ENCODE measurements at places on chromosomes 12 and 14. TPM values are rescaled to one million over a fixed set of nuclear protein-coding genes. Genes with fewer than 3 reads are reported as not detected.

The MGP gene
- total RNA-seq: not detected

The LTA4H gene
- 120 TPM for total RNA-seq

The TOMM20L gene
- total RNA-seq: not detected

The IL31 gene
- total RNA-seq: not detected

The FIGNL2 gene
- total RNA-seq: not detected

The C3AR1 gene
- 3.2 TPM for total RNA-seq

The B3GNT4 gene
- 0.07 TPM for total RNA-seq

The CCDC198 gene
- total RNA-seq: not detected

The TRHDE gene
- total RNA-seq: not detected

GRCh38 chr14:50744231-50744630, 76.1 kb upstream of the SAV1 start:
- H3K36me3 ChIP-seq: peaks cover 33% of the 10 kb centered on the region
- no peak overlapping the region for H3K4me3 ChIP-seq
- no peak for DNase-seq
- H3K4me1 ChIP-seq: peaks cover 18% of the 10 kb centered on the region
- H3K27ac ChIP-seq: no peak overlapping the region

DNA sequence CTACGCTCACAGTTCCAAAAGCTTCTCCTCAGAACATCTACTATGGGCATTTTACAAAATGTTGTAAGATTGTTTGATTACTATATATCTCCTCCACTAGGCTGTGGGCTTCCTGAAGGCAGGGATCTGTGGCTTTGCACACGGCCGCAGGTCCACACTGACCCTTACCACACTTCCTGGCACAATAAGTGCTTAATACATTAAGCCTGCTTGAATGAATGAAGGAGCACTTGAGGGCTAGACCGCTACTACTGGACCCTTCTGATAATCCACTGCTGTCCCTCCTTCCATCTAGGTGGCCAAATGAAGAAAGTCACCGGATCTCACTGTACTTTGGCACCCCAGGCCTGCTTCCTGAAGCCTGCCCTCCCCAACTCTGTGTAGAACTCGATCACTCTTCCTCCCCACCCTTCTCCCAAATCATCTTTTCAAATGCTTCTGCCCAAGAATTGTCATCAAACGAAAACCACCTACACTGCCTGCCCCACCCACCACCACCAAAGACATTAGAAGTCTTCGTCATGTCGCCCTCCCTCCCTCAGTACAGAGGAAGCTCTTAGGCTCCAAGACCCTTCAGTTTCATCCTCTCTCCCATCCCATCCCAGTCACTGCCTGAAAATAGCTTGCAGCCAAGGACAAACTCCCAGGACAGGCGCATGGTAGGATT, 596 bp upstream of the ZBTB39 start:
- no peak overlapping the region for H3K27ac ChIP-seq
- peaks cover 7% of the 10 kb centered on the region for H3K36me3 ChIP-seq
- H3K4me1 ChIP-seq: peaks cover 22% of the 10 kb centered on the region
- H3K27me3 ChIP-seq: no peaks in the 10 kb centered on the region

- H3K36me3 ChIP-seq: no peaks in the 10 kb centered on the region
- DNase-seq: no peak
- no peaks in the 10 kb centered on the region for H3K27me3 ChIP-seq
- H3K4me3 ChIP-seq: no peak overlapping the region
- H3K27ac ChIP-seq: no peak overlapping the region
- H3K4me1 ChIP-seq: 0 out of 2 replicates have a peak, but pooled peaks cover 2% of the 10 kb centered on the region
Measured at GRCh38 chr14:105390849-105391500, 7.4 kb upstream of the TEX22 start.

DNA sequence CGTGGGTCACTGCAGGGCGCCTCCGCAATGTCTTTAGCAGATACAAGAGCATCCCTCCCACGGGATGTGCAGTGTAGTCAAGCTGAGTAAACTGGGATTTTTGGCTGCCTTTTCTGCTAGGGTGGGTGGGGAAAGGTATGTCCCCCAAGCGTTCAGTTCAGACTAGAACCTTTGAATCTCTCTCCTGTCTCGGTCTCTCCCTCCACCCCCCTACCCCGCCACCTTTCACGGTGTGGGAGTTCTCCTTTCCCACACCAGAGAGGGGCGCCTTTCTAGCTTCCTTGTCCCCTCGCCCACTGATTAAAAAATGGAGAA, 525 bp upstream of the FAR2 start:
- H3K27ac ChIP-seq: no peak overlapping the region
- no peaks in the 10 kb centered on the region for H3K4me1 ChIP-seq
- H3K27me3 ChIP-seq: no peaks in the 10 kb centered on the region
- H3K4me3 ChIP-seq: no peak overlapping the region
- DNase-seq: no peak

- no peak for DNase-seq
- no peak overlapping the region for H3K4me3 ChIP-seq
- H3K27me3 ChIP-seq: no peaks in the 10 kb centered on the region
- no peaks in the 10 kb centered on the region for H3K4me1 ChIP-seq
- H3K36me3 ChIP-seq: no peaks in the 10 kb centered on the region
Measured at GRCh38 chr14:36512585-36513003, 7.4 kb downstream of the NKX2-1 start.

GRCh38 chr12:121789800-121790728, 3.4 kb downstream of the RHOF start:
- H3K4me3 ChIP-seq: no peak overlapping the region
- no peak overlapping the region for H3K27ac ChIP-seq
- H3K36me3 ChIP-seq: no peaks in the 10 kb centered on the region
- H3K27me3 ChIP-seq: no peaks in the 10 kb centered on the region

GRCh38 chr12:52038447-52038846, 12.8 kb upstream of the NR4A1 start:
- no peak overlapping the region for H3K27ac ChIP-seq
- no peaks in the 10 kb centered on the region for H3K36me3 ChIP-seq
- no peaks in the 10 kb centered on the region for H3K27me3 ChIP-seq
- peaks cover 39% of the 10 kb centered on the region for H3K4me1 ChIP-seq

DNA sequence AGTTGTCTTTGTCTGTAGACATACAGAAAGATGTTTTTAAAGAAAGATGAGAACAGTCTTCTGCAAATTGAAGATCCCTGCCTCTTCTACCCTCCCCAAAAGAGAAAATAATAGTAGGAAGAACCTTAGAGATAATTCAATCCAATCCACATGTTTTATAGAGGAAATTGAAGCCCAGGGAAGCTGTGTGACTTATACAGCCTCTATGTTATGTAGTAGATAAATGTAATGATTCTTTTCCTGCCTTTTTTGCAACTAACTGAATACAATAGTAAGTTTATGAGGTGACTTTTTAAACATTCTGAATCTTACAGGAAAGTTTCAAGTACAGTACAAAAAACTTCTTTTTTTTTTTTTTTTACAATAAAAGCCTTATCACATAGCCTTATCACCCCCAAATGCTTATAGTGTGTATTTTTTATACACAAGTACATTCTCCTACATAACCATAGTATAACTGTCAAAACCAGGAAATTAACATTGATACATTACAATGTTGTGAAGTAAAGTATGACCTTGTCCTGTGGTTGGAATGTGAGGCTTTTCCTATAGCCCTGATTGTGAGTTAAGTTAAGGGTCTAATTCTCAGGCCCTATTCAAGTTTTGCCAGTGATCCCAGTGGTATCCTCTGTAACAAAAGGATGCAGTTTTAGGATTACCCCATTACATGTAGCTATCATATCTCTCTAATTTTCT, 94.4 kb downstream of the FIGNL2 start:
- no peak overlapping the region for H3K4me3 ChIP-seq
- DNase-seq: no peak
- no peaks in the 10 kb centered on the region for H3K36me3 ChIP-seq
- no peaks in the 10 kb centered on the region for H3K4me1 ChIP-seq
- H3K27ac ChIP-seq: no peak overlapping the region
- H3K27me3 ChIP-seq: no peaks in the 10 kb centered on the region

- H3K27ac ChIP-seq: no peak overlapping the region
- no peaks in the 10 kb centered on the region for H3K36me3 ChIP-seq
- H3K27me3 ChIP-seq: no peaks in the 10 kb centered on the region
- H3K4me3 ChIP-seq: no peak overlapping the region
Measured at GRCh38 chr12:52607314-52607713, 6.1 kb upstream of the KRT72 start.

DNA sequence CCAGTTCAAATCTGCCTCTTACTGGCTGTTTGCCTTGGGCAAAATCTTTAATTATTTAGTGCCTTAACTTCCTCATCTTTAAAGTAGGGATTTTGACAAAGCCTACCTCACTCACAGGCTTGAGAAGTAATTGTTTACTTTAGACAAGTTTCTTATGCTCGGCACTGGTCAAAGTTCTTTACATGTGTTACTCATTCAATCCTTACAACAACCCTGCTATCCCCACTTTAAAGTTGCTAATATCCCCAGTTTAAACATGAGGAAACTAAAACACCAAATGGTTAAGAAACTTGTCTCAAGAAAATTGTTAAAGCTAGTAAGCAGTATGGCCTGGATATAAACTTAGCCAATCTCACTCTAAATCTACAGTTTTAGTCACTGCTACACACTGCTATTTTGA, 204.0 kb upstream of the AVPR1A start:
- H3K27me3 ChIP-seq: no peaks in the 10 kb centered on the region
- H3K4me1 ChIP-seq: no peaks in the 10 kb centered on the region
- no peak overlapping the region for H3K4me3 ChIP-seq
- H3K27ac ChIP-seq: no peak overlapping the region
- DNase-seq: no peak

DNA sequence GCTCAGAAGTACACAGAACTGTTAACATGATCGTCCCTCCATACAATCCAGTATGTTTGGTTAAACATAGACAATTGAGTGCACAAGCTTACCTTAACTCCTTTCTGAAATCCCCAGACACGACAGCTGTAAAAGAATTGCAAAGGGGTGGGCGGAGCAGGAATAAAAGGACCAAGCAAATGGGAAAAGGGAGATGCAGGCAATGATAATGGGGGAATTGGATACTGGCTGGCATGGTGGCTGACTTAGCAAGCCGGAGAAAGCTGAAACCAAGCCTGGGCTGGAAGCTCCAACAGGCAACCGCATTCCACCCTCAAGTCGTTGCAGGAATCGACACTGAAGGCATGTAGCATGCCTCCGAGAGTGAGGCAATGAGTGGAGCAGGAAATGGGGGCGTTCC, 96.8 kb upstream of the TMEM132C start:
- no peak for DNase-seq
- no peaks in the 10 kb centered on the region for H3K36me3 ChIP-seq
- H3K4me1 ChIP-seq: no peaks in the 10 kb centered on the region
- H3K27me3 ChIP-seq: no peaks in the 10 kb centered on the region

DNA sequence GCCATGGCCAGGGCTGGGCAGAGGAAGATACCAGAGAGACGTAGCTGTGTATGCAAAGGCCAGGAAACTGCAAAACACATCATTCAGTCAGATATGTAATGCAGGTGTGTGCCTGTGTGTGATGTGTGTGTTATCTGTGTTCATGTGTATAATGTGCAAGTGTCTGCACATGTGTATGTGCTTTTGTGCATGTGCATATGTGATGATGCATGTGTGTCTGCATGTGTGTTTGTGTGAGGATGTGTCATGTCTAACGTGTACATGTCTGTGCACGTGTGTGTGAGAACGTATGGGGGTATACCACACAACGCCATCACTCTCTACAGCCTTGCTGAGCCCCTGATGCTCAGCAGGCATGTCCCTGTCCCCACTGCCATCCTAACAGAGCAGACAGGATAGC, 9.7 kb downstream of the DIO3 start:
- H3K4me3 ChIP-seq: no peak overlapping the region
- H3K27ac ChIP-seq: no peak overlapping the region
- H3K4me1 ChIP-seq: no peaks in the 10 kb centered on the region

GRCh38 chr12:19647806-19648556, 208.7 kb downstream of the AEBP2 start:
- no peak overlapping the region for H3K4me3 ChIP-seq
- no peak overlapping the region for H3K27ac ChIP-seq
- H3K27me3 ChIP-seq: no peaks in the 10 kb centered on the region
- H3K36me3 ChIP-seq: no peaks in the 10 kb centered on the region

DNA sequence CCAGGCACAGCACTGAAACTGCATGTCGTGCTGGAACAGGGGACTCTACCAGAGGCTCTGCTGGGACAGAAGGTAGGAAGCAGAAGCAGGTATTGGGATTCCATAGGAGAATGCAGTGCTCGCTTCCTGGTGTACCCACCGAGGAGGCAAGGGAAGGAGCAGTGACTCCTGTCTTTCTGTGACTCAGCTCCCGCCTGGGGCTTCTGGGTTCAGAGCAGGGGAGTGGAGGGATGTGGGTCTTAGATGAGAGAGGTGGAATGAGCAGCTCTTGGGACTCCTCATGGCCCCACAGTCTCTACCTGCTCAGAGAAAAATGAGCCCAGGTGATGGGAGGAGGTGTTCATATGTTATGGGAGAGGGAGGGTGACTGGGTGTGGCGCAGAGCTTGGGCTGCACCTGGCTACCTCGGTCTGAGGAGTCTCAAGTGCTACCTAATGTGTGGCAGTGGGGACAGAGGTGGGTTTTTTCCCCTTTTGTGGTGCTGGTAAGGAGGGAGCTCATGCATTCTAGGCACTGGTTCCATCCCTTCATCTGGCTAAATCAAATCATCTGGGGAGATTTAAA, 26.3 kb downstream of the WNT5B start:
- H3K27ac ChIP-seq: no peak overlapping the region
- H3K4me1 ChIP-seq: peaks cover 4% of the 10 kb centered on the region
- H3K4me3 ChIP-seq: no peak overlapping the region
- H3K27me3 ChIP-seq: no peaks in the 10 kb centered on the region
- DNase-seq: no peak
- H3K36me3 ChIP-seq: no peaks in the 10 kb centered on the region

DNA sequence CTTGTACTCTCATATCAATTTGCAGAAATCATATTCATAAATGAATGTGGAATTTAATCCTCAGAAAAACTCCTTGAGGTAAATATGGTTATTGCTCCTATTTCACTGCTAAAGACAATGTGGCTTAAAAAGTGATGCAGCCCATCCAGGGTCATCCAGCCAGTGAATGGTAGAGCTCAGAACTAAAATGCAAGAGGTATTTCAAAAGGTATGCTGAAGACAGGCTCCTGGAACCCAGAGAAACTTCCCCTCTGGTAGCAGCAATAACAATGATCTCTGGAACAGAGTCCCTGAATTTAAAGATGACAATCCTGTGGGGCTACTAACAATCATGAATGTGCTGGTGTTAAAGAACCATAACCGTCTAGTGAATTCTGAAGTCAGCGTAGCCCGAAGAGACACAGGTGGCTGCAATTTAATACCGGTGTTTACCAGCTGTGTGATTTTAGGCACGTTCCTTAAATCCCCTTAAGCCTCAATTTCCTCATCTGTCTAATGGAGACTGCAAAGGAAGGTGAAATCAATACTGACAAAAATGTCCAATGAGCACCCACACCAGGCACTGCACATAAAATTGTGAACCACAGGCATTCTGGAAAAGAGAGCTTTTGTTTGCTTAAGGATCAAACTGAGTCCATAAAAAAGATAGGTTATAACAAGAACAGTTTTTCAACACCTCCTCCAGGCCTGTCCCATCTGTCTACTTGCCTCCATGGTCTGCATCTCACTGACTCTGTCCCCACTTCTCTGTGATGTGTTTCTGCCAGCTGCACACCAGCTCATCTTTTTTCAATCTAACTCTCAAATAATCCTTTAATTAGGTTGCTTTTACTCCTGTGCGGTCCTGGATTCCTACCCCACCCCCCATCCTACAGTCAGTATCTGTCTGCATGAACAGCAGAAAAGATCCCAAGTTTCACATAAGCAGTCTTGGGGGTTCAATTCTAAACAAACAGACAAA, 10.5 kb downstream of the TM7SF3 start:
- H3K4me1 ChIP-seq: peaks cover 71% of the 10 kb centered on the region
- peak overlapping the region; percentile 40 for H3K4me3 ChIP-seq
- H3K27ac ChIP-seq: peak overlapping the region; percentile 92
- DNase-seq: peak; percentile 56

- H3K36me3 ChIP-seq: no peaks in the 10 kb centered on the region
- no peaks in the 10 kb centered on the region for H3K27me3 ChIP-seq
- DNase-seq: no peak
- H3K27ac ChIP-seq: no peak overlapping the region
- peaks cover 10% of the 10 kb centered on the region for H3K4me1 ChIP-seq
Measured at GRCh38 chr14:103544388-103545218, 15.6 kb downstream of the TRMT61A start.
